Inflammatory macrophage (primary cell): ENCODE measurements at places on chromosomes 11 and 22.
A peak's percentile ranks its signal among the peaks of the same experiment; 100 is the strongest.

GRCh38 chr11:75929706-75930105, 114.7 kb downstream of the UVRAG start:
- DNase-seq = no peak

- peak; percentile 81 for DNase-seq
These were observed 27.0 kb downstream of the SERPINH1 start for GRCh38 chr11:75589051-75589450.

DNA sequence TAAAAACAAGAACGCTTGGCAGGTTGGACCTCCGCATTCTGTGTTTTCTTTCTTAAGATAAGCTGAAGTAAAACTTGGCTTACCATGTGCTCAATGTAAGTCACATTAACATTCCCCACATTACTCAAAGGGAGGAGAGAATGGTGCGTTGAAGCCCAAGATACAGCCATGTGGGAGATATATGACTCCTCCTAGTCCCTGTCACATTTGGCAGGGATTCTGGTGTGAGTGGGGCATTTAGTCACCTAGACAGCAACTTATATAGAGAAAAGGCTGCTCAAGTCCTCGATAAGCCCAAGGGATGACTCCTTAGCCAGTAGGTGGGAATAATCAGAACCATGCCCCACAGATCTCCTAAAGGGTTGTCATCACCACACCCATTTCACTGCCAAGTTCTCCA, 4.6 kb downstream of the PRSS23 start:
- no peak for DNase-seq

- DNase-seq = no peak
These were observed 22.9 kb downstream of the STX3 start for GRCh38 chr11:59778122-59778521.

- DNase-seq = no peak
These were observed 5.2 kb upstream of the SMTN start for GRCh38 chr22:31075961-31076360.

DNA sequence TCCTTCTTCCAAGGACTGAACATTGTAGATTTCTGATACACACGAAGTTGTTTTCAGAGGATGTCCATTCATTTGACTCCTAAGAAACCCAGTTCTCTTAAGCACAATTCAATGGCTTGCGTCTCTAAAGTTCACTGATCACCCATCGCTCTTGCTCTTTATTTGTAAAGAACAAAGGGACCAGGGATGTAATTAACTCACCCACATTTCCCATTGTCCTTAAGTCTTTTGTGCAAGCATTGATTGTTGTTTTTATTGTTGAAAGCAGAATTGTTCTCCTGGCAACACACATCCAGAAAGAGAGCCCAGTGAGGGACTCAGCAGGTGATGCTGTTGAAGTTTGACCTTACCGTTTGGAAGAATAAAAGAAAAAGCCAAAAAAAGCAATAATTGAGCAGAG, 59.2 kb downstream of the SPON1 start:
- no peak for DNase-seq
